ENCODE measurements at places on chromosomes 7 and 10.

DNA sequence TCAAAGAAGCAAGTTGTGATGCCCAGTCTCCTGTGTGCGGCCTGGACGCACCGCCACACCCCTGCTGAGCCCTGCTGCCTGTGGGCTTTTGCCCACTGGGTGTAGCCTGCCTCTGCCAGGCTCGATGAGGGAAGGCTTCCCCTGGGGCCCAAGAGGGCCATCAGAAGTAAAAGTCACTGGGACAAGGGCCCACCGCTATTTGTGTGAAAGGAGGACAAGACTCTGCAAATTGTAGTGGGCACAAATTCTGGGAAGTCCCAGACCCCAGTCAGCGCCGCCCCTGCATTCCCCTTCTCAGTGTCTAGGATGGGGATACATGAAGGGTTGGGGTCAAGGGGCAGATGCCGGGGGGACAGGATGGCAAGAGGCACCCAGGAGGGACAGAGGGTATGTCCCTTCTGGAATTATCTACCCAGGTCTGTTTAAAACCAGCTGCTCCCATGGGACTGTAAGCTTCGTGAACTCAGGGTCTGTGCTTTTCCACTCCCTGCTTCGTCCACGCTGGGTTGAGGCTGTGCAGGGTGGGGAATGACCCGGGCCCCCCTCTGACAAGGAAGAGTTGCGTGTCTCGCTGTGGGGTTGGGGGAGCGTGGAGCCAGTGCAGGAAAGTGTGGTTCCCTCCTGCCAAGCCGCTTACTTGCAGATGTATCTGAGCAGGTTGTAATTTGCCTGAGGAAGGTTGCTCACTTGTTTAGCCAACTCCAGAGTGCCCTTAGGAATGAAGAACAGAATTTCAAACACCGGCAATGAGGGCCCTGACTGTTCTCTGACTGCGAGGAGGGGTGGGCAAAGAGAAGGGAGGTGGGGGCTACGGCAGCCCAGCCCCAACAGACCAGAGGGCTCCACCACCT lies 147.2 kb downstream of the MAPK8 start:
- DNase-seq: no peak

DNA sequence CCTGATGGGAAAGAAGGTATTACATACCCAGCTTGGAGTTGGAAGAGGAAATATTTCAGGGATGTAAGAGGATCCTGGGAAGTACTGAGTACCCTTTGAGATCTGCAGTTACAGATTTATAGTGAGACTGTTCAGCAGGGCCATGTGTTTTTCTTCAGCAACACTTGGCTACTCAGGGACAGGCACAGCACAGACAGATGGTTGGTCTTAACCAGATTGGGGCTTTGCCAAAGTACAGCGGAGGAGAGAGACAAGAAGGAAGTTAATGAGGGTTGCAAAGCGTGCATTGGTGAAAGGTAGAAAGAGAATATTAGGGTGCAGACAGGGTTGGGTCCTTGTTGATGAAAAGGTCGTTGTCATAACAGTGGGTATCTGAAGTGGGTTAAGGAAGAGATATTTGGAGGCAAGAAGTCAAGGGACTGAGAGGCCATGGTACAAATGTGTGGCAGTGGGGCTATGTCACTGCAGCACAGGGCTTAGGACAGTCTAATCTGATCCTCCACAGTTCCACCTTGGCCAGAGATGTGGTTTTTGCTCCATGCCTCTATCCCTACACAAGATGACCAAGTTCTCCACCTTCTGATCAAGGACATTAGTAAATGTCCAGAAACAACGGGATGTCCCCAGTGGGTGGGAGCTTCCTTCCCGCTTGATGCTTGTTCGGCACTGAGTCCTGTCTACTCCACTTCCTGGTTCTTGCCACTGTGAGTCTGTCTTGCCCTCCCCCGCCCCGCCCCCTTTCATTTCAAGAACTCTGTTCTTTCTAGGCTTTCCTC lies 18.9 kb upstream of the DNAJC1 start:
- DNase-seq: peak; percentile 55

DNA sequence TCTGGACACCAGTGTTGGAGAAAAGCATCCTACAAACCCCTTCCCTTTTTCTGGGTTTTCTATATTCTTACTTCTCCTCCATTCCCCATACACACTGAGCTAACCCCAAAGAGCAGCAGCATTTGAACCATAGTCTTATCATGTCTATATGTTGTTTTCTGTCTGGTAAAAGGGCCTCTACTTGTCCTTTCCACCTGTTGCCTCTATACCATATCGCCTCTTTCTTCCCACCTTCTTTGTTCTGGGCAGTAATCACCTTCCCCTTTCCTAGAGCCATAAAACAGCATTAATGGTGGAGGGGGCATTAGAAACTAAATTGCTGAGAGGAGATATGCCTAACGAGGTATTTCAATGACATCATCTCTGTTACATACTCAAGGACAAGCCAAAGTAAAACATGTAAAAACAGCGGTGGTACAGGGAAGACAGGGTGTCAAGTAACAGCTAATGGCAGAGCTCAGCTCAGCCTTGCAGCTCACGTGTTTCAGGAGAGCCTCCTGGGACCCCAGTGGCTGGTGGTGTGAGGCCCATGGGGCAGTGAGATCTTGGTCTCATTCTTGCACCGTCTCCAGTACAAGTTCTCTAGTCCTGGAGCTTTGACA lies 20.6 kb downstream of the NPY start:
- DNase-seq: no peak

- no peak for DNase-seq
Measured at GRCh38 chr10:8049045-8049864, 5.2 kb upstream of the GATA3 start.

DNA sequence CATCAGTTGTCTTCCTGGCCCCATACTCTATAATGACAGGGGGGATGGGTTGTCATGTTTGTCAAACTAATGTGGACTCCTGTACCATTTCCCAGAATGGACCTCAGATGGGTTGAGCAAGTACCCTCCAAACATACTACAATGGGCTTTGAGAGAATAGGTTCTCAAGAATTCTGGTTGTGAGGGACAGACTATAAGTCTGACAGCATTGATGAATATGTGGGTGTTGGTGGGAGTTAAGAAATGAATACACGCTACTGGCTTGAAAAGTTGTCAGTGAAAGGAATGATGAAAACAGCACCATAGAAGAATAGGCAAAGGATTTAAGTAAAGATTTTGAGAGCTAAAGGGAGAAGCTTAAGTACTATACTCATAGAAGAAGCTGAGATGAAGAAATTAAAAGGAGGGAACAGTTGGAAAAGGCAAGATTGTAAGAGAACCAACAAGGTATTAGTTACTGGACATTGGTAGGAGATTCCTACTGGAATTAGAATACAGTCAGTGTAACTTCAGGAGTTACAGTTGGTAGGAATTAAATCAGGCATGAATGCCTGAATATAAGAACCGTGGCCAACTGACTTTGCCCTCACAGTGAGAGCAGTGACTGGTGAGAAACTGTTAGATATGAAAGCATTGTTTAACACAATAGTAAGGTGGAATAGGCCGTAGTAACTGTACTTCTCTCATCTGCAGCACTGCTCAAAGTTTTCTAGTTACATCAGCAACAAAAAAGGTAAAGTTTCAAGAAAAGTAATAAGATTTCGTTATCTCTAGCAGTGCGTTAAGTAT lies 86.3 kb downstream of the LCOR start:
- no peak for DNase-seq

- DNase-seq: no peak
Measured at GRCh38 chr10:124989526-124989925, 47.6 kb downstream of the ZRANB1 start.

GRCh38 chr10:50326757-50327701 lies 75.7 kb upstream of the ASAH2 start:
- DNase-seq: no peak

DNA sequence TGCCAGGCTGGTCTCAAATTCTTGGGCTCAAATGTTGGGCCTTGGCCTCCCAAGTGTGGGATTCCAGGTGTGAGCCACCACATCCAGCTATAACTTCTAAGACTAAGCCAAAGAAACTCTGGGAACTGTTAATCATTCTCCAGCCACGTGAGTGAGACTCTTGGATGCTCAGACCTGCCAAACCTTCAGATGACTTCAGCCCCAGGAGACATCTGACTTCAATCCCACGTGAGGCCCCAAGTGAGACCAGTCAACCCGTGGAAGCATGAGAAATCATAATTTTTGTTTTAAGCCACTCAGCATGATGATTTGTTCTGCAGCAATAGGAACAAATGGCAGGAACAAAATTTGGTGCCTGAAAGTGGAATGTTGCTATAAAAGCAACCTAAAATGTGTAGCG lies 4.3 kb upstream of the PCBD1 start:
- DNase-seq: no peak

- no peak for DNase-seq
Measured at GRCh38 chr7:137342265-137342664, 1.3 kb downstream of the PTN start.

Data from activated CD4-positive, alpha-beta T cell treated with anti-CD3 and anti-CD28 coated beads, Interleukin-2, amount 50 U/mL, for 1 hour (primary cell).